ENCODE measurements at places on chromosomes 4 and X. TPM values are rescaled to one million over a fixed set of nuclear protein-coding genes. Genes with fewer than 3 reads are reported as not detected.

Gene AMOT
- total RNA-seq = 68.5 TPM

Gene CXCL5
- 0.72 TPM for total RNA-seq

Gene PRDM5
- total RNA-seq = 36.4 TPM

Gene RELL1
- total RNA-seq = 74.7 TPM

Gene CACNA1F
- total RNA-seq = not detected

Gene NAT8L
- total RNA-seq = 0.51 TPM

Gene FGF13
- total RNA-seq = 49.3 TPM

Gene G3BP2
- total RNA-seq = 338 TPM
